CD8-positive, alpha-beta memory T cell (primary cell): ENCODE measurements at places on chromosomes 2 and 18. TPM values are rescaled to one million over a fixed set of nuclear protein-coding genes. Genes with fewer than 3 reads are reported as not detected.

DNA sequence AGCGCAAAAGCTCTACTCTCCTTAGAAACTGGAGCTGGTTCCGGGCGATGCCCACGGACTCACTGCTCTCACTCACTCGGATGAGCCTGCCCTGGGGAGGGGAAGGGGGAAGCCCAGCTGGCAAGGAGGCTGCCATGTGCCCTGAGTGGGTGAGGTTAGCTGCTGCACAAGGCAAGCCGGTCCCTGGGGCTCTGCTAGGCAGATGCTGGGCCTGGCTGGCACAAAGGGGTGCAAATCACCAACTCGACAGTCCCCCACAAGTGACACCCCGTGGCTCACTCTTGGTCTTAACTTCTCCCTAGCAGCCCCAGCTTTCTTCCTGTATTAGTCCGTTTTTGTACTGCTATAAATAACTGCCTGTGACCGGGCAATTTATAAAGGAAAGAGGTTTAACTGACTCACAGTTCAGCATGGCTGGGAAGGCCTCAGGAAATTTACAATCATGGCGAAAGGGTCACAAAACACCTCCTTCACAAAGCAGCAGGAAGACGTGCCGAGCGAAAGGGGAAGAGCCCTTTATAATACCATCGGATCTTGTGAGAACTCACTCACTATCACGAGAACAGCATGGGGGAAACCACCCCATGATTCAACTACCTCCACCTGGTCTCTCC is 33.2 kb downstream of the ADCY3 start:
- no peak for DNase-seq

- no peak for DNase-seq
These were observed 11.2 kb upstream of the TEX51 start for GRCh38 chr2:126887506-126887905.

DNA sequence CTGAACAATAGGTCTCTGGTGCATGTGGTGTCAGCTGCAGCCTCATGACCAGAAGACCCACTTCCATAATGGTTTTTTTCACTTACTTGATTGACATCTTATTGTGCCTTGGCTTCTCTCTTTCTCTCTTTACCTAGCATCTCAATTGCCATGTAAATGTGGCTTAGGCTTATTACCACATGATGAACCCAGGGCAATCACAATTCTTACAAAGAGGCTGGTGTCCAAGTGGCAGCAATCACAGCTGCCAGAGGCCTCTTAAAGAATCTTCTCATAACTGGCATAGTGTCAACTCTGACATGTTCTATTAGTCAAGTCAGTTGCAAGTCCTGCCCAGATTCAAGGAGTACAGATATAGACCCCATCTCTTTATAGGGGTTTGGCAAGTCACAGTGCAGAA is 1224.8 kb downstream of the SUCLG1 start:
- DNase-seq = no peak

- DNase-seq = no peak
These were observed 81.5 kb upstream of the STON1 start for GRCh38 chr2:48448274-48449061.

Gene KCNG2
- not detected for total RNA-seq

Gene KLHL30
- total RNA-seq = not detected
